ENCODE measurements at places on chromosomes 7 and 10. TPM values are rescaled to one million over a fixed set of nuclear protein-coding genes. Genes with fewer than 3 reads are reported as not detected.

The FAM131B gene
- total RNA-seq, result 2.8 TPM

The PRLHR gene
- total RNA-seq, result not detected

The SLC18A2 gene
- 0.07 TPM for total RNA-seq

The CPEB3 gene
- total RNA-seq, result 2.1 TPM

The PLAU gene
- 1.6 TPM for total RNA-seq

The BNIP3 gene
- 40.7 TPM for total RNA-seq

The UTF1 gene
- not detected for total RNA-seq

The C10orf143 gene
- 5.7 TPM for total RNA-seq

The ITGB8 gene
- 0.11 TPM for total RNA-seq

The EPO gene
- not detected for total RNA-seq

The EVX1 gene
- not detected for total RNA-seq

The PAX2 gene
- total RNA-seq, result not detected

The AFAP1L2 gene
- total RNA-seq, result 2.5 TPM

The CACNB2 gene
- total RNA-seq, result not detected

The FAM20C gene
- 3.6 TPM for total RNA-seq

The PLCE1 gene
- not detected for total RNA-seq

The SHH gene
- not detected for total RNA-seq

The PDZD7 gene
- 0.31 TPM for total RNA-seq

The TLL2 gene
- 0.09 TPM for total RNA-seq

The TET1 gene
- 0.44 TPM for total RNA-seq

The DENND10 gene
- total RNA-seq, result 24.8 TPM

The GNG11 gene
- total RNA-seq, result not detected

The DKK1 gene
- total RNA-seq, result not detected

The ACSM6 gene
- total RNA-seq, result not detected

The FKBP6 gene
- total RNA-seq, result not detected

The ABCC2 gene
- 1.1 TPM for total RNA-seq

All from CD8-positive, alpha-beta memory T cell (primary cell).